ENCODE measurements at places on chromosomes 7 and 10. TPM values are rescaled to one million over a fixed set of nuclear protein-coding genes. Genes with fewer than 3 reads are reported as not detected.

ZNF487 gene
- total RNA-seq, result 1.9 TPM

- no peak for DNase-seq
Observed at GRCh38 chr7:122487131-122487530, 182.6 kb upstream of the FEZF1 start.

ZNF282 gene
- total RNA-seq, result 27.1 TPM

DNA sequence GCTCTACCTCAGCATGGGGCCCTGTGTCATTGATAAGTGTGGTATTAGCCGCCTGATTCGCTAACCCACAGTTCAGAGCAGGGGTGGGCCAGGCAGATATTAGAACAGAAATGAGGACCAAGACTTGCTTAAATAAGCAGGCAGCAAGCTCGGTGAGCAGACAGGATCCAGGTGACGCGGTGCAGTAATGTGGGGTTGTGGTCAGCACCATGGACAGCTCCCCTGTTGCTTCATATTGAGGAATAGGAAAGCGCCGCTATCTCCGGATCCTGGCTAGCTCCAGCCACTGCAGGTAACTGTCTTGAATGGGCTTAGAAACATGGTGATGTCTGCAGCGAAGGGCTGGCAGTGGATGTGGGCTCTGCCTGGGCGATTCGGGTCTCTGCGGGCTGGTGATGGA lies 51.3 kb upstream of the GPR26 start:
- peak; percentile 61 for DNase-seq

CYP26A1 gene
- 0.63 TPM for total RNA-seq

PMS2 gene
- total RNA-seq, result 13.5 TPM

GSTO2 gene
- 0.51 TPM for total RNA-seq

SEMA3C gene
- under 0.01 TPM for total RNA-seq

DNA sequence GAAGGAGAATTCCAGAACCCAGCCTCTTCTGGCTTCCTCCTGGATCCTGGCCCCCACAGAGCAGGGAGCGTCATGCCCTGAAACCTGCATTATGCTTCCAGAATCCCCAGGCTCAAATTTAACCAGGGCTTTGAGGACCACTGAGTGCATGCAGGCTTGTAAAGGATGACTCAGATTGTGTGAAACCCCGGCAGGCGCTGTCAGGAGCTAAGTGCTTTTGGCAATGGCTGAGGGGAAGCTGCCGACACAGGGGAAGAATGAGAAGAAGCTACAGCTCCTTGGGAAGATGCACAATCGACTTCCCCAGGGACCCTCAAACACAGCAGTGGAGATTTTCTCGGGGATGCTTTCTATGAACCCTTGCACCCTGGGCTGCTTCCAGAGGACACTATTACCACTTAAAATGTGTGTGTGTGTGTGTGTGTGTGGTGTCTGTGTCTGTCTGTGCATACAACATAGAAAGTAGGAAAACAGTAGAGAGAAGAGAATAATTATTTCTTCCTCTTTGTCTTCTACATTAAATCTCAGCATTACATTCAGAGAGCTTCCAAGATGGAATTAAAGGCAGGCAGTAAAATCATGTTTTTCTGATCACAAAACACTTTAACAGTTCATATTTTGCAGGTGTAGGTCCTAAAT lies 183.5 kb upstream of the INHBA start:
- no peak for DNase-seq

DNA sequence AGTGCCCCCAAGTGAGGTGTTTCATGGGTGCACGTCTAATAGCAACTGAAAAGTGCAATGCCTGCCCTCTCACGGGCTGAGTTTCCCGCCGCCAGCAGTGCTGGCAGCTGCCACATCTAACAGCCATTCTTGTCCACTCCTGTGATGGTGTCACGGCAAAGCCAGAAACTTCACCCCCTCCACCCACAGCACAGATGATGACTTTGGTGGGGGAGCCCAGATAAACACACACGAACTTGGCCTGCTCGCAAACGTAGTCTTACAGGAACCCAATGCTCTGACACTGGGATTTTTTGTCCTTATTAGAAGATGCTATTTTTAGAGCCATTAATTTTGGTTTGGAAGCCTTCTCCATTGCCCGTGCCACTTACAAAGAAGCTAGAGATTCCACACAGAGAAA lies 26.7 kb downstream of the CPXM2 start:
- DNase-seq, result no peak

DNA sequence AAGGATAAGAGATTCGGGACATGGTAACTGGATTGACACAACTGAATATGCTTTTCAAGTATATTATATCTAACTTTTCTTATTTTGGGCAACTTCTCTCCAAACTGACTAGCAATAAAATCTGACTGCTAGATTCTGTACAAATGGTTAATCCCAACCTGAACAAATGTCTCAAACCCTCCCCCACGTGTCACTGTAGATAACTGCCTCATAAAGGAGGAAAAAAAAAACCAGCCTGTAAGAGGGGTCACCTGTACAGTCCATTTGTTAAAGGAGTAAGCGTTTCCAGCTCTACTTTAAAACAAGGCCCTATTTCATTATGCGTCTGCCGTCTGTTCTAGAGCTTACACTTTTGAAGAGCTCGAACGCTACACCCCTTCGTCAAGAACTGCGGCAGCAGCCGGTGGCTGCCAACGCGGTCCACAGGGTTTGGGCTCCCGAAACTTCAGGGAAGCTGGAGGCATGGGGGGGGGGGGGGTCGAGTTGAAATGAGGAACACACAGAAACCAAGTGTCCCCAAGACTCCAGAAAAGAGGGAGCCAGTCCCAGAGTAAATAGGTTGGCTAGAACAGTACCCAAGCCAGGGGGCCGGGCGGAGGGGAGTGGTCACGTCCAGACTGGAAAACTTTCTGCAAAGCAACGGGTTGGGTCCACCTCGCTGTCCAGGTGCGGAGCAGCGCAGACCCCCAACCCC lies 492 bp downstream of the COG5 start:
- DNase-seq, result no peak

TMEM229A gene
- not detected for total RNA-seq

- no peak for DNase-seq
Observed at GRCh38 chr7:155231941-155232340, 65.7 kb upstream of the INSIG1 start.

Data from dermis microvascular lymphatic vessel endothelial cell (primary cell).